ENCODE measurements at places on chromosomes 16 and 17. TPM values are rescaled to one million over a fixed set of nuclear protein-coding genes. Genes with fewer than 3 reads are reported as not detected.

- H3K27ac ChIP-seq: no peak overlapping the region
- peaks cover 95% of the 10 kb centered on the region for H3K27me3 ChIP-seq
- H3K4me1 ChIP-seq: peaks cover 9% of the 10 kb centered on the region
- no peak overlapping the region for H3K4me3 ChIP-seq
- no peaks in the 10 kb centered on the region for H3K36me3 ChIP-seq
These were observed 466 bp downstream of the NEUROD2 start for GRCh38 chr17:39607057-39607850.

SYT17 gene
- 7.4 TPM for total RNA-seq

CSNK1D gene
- total RNA-seq: 212 TPM

- no peaks in the 10 kb centered on the region for H3K27me3 ChIP-seq
- H3K36me3 ChIP-seq: no peaks in the 10 kb centered on the region
- DNase-seq: no peak
- H3K4me1 ChIP-seq: peaks cover 36% of the 10 kb centered on the region
These were observed 35.9 kb downstream of the CMTM4 start for GRCh38 chr16:66660422-66661209.

GRCh38 chr16:10932959-10933710, 9.1 kb downstream of the DEXI start:
- H3K36me3 ChIP-seq: no peaks in the 10 kb centered on the region
- no peaks in the 10 kb centered on the region for H3K27me3 ChIP-seq
- DNase-seq: no peak
- peaks cover 4% of the 10 kb centered on the region for H3K4me1 ChIP-seq
- no peak overlapping the region for H3K4me3 ChIP-seq

- no peaks in the 10 kb centered on the region for H3K36me3 ChIP-seq
- no peak for DNase-seq
These were observed 184.9 kb downstream of the SEC14L1 start for GRCh38 chr17:77325577-77326075.

NKD1 gene
- total RNA-seq: 61.5 TPM

GRCh38 chr17:34368196-34368945, 5.3 kb upstream of the CCL1 start:
- H3K27ac ChIP-seq: no peak overlapping the region
- H3K4me1 ChIP-seq: no peaks in the 10 kb centered on the region
- peaks cover 37% of the 10 kb centered on the region for H3K27me3 ChIP-seq
- DNase-seq: no peak
- H3K4me3 ChIP-seq: no peak overlapping the region
- H3K36me3 ChIP-seq: no peaks in the 10 kb centered on the region

NAGS gene
- 0.42 TPM for total RNA-seq

GRCh38 chr17:15006421-15007128, 258.6 kb downstream of the PMP22 start:
- DNase-seq: no peak
- peaks cover 4% of the 10 kb centered on the region for H3K4me1 ChIP-seq
- H3K27me3 ChIP-seq: peaks cover 34% of the 10 kb centered on the region
- H3K36me3 ChIP-seq: no peaks in the 10 kb centered on the region
- H3K27ac ChIP-seq: no peak overlapping the region
- H3K4me3 ChIP-seq: no peak overlapping the region

DNA sequence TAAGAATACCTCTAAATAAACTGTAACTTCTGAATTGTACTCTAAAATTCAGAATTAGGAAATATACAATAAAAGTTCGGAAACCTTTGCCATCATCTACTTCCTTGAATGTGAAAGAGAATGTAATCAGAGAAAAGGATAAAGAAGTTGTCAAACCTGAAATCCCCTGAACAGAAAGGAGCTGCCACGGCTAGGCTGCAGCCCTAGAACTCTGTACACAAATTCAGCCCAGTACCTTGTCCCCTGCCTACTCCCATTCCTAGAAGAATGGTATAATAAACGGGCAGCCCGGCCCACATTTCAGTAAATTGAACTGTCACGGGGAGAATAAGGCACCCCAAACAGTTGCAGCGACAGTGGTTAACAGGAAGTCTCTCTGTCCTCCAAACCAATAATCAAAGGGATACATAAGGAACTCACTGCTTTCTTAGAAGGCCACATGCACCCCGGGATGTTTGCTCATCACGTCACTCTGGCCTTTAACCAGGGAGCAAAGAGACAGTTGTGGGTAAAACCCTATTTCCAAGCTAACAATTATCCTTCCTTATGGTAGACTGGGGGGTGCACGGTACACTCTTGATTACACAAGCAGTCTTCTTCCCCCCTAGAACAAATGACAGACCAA, 24.3 kb upstream of the RFFL start:
- peak overlapping the region; percentile 94 for H3K27ac ChIP-seq
- H3K4me1 ChIP-seq: peaks cover 35% of the 10 kb centered on the region
- no peaks in the 10 kb centered on the region for H3K27me3 ChIP-seq
- H3K4me3 ChIP-seq: peak overlapping the region; percentile 85
- no peak for DNase-seq

GRCh38 chr17:27384726-27385125, 71.5 kb upstream of the KSR1 start:
- H3K4me1 ChIP-seq: peaks cover 15% of the 10 kb centered on the region
- no peaks in the 10 kb centered on the region for H3K27me3 ChIP-seq
- no peak overlapping the region for H3K27ac ChIP-seq
- DNase-seq: no peak

DNA sequence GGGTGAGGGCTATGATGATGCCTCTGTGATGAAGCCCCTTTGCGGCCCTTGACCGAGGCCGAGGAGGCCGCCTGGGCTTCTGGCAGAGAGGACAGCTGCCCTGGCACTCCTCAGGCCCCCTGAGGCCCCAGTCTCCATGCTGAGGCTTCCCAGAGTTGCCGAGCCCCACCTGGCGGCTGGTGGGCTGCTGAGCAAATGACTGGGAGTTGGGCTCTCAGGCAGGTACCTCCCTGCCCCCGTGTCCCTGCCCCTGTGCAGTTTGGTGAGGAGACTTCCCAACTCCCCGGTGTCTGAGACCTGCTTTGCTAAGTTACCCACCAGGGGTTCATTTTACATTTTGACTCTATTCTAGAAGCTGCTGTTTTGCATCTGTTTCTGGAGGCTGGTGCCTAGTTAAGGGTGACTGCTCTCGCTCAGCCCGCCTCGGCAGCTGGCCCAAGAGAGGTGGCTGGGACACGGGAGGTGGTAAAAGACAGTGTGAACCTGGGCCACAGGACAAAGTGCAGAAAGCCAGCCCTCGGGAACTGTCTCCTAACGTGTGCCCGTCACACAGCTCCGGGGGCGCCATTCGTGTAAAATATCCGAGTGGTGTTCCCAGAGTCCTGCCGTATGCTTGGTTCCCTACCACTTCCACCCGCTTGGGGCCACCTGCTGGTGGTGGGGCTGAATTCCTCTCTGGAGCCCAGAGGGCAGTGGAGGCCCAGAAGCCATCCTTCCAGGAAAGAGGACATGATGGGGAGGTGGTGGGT, 134.5 kb downstream of the RAB11FIP4 start:
- H3K27me3 ChIP-seq: no peaks in the 10 kb centered on the region
- no peak overlapping the region for H3K4me3 ChIP-seq
- H3K4me1 ChIP-seq: no peaks in the 10 kb centered on the region
- DNase-seq: no peak
- H3K27ac ChIP-seq: no peak overlapping the region

- H3K4me3 ChIP-seq: peak overlapping the region; percentile 96
- peaks cover 24% of the 10 kb centered on the region for H3K4me1 ChIP-seq
- H3K36me3 ChIP-seq: peaks cover 4% of the 10 kb centered on the region
- DNase-seq: no peak
These were observed 379 bp downstream of the SNX29 start for GRCh38 chr16:11976850-11977375.

CFAP20 gene
- total RNA-seq: 41.4 TPM

GRCh38 chr17:38578229-38579082, 27.3 kb downstream of the SRCIN1 start:
- no peak for DNase-seq
- peaks cover 70% of the 10 kb centered on the region for H3K27me3 ChIP-seq
- peaks cover 25% of the 10 kb centered on the region for H3K4me1 ChIP-seq
- no peak overlapping the region for H3K27ac ChIP-seq
- no peaks in the 10 kb centered on the region for H3K36me3 ChIP-seq

DNA sequence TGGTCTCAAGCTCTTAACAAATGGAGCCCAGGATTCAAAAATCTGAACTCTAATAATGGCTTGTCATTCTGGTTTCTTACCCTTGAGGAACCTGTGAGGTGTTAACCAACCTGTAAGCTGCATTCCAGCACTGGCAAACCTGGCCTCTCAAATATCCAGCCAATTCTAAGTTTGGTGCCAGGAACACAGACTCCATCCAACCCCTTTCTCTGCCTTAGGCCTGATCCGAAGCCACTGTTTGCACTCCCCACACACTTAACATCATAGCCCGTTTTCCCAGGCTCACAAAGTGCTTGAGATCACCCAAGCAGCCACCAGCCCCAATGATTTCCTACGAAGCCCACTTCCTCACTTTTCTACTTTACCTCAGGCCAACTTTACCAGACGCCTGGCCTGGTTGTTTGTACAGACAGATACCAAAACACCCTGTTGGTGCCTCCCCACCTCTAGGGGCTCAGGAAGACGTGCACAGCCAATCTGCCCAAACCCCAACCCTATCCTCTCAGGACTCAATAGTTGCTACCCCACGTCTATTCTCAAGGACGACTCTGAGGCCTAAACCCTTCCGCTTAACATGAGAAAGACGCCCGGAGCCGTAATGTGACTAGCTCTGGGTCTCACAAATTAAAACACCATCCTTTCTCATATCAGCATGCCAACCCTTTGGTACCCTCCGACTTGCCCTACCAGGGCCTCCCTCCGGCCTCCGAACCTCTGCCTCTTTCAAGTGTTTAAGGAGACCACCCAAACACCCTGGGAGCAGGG, 3.2 kb upstream of the PER1 start:
- H3K27ac ChIP-seq: no peak overlapping the region
- no peak for DNase-seq
- no peaks in the 10 kb centered on the region for H3K36me3 ChIP-seq
- H3K4me1 ChIP-seq: peaks cover 26% of the 10 kb centered on the region
- H3K4me3 ChIP-seq: no peak overlapping the region
- H3K27me3 ChIP-seq: no peaks in the 10 kb centered on the region

GRCh38 chr17:5522476-5522875, 36.1 kb downstream of the MIS12 start:
- DNase-seq: no peak
- H3K4me3 ChIP-seq: no peak overlapping the region
- H3K36me3 ChIP-seq: no peaks in the 10 kb centered on the region

C16orf96 gene
- total RNA-seq: 0.45 TPM

CMTM2 gene
- 0.51 TPM for total RNA-seq

- no peaks in the 10 kb centered on the region for H3K27me3 ChIP-seq
- peak overlapping the region; percentile 92 for H3K4me3 ChIP-seq
- no peak for DNase-seq
- peak overlapping the region; percentile 95 for H3K27ac ChIP-seq
- peaks cover 28% of the 10 kb centered on the region for H3K4me1 ChIP-seq
These were observed 1.2 kb downstream of the JPT1 start for GRCh38 chr17:75152922-75153779.
